ENCODE measurements at places on chromosomes 4 and X.

GRCh38 chr4:167775375-167775774, 317.0 kb upstream of the ANXA10 start:
- no peak for DNase-seq

- DNase-seq = no peak
Observed at GRCh38 chrX:135484641-135485289, 35.7 kb upstream of the INTS6L start.

DNA sequence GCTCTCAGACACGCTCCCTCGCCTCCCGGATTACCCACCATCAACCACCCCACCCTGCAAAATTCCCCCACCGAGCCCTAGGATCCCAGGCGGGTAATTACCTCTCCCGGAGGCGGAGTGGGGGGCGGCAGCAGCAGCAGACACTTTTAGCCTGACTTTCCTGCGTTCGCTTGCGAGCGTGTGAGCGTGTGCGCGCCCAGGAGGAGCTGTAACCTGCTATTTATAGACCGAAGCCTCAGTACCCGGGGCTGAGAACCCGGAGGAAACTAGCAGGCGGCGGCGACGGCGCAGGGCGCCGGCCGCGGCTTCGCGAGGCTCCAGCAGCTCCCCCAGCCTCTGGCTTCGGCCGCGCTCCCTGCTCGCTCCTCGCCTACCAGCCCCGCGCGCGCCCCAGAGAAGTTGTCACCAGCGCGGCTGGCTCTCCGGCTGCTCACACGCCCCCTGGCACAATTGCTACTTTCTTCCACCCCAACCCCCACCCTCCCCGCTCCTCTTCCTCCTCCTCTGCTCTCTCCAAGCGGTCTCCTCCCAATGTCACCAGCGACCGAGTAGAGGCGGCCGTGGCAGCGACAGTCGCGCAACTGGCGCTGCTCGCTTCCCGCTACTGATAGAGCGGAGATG, at the start of gene INPP4B:
Gene INPP4B, minus strand, starts transcription at position 194 of the 621 bp plus-strand sequence.
- no peak for DNase-seq

GRCh38 chr4:113497154-113497884, 264.2 kb downstream of the CAMK2D start:
- no peak for DNase-seq

DNA sequence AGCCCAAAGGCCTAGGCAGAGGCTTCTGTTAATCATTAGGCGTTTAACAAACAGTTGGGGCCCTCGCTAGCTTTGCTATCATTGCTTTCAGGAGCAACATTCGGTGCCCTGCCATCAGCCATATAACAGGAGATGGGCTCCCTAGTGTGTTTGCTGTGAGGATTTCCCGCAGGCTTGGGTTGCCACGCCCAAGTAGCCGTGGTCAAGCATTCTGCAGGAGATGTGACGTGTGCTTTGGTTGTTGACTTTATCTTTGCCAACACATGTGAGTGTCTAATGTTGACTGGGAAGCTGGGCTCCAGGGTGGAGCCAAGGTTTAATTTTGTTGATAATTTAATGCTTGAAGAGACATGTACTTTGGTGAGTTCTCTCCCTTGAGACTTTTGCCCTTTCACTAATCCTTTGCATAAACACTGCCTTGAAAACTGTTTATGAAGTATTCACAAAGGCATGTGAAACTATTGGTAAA, 184.6 kb upstream of the KIT start:
- no peak for DNase-seq

DNA sequence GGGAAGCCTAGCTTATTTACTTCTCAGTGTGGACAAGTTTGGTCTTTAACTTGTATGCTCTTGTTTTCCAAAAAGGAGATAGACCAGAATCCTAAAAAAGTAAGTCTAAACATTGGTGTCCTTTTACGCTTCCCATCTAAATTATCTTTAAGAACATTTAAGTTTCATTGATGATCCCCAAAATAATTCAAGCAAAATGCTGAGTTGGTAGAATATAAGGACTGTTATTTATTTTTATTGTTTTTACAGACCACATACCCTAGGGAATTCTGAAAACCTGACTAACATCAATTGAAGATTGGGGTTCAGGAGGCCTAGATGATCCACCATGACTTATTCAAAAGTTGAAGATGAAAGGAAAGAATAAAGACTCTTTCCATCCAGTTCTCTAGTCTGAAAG, 653.0 kb downstream of the CCSER1 start:
- DNase-seq = no peak

DNA sequence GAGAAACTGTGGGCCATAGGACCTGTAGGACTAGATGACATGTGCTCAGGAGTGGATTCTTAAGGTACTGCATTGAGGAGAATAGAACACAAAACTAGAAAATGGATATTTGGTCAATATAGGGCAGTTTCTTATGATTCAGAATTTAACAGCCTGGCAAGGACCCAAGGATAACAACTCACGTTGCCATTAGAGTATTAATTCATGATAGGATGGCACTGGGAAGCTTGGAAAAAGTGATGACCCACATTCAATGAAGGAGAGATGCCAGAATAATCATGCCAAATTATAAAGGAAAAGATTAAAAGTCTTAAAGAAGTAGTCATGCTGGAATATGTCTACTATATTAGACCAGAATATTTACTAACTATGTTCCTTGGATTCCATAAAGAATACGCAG, 594.5 kb downstream of the ANKRD50 start:
- no peak for DNase-seq

GRCh38 chrX:8728932-8729535, 2.9 kb downstream of the ANOS1 start:
- no peak for DNase-seq

DNA sequence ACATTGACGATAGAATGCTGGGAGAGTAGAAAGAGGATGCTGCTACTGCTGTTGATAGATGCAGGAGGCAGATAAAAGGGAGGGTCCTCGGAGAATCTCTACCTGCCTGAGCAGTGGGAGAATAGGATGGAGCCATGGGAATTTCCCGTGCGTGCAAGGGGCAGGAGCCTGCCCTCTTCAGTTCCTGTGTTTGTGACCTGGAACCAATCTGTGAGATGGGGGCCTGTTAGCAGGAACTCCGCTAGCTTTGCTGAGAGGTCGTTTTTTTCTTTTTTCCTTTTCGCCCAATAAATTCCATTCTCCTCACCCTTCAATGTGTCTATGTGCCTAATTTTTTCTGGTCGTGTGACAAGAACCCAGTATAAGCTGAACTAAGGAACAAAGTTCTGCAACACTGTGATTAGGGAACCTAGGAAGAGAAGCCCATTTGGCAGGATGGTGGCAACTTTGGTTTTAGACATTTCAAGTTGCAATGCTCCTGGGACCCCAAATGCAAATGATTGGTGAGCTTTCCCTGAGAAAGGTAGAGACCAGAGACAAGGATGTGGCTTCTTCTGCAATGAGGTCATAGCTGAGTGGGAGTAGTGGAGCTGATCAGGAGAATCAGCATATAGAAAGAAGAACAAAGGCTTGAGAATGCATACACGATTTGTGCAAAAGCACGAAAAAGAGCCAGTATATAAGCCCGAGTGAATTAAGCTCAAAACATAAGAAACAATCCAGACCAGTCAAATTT, 23.9 kb downstream of the SLC39A8 start:
- no peak for DNase-seq

- no peak for DNase-seq
Observed at GRCh38 chr4:182938205-182938645, 21.0 kb upstream of the DCTD start.

DNA sequence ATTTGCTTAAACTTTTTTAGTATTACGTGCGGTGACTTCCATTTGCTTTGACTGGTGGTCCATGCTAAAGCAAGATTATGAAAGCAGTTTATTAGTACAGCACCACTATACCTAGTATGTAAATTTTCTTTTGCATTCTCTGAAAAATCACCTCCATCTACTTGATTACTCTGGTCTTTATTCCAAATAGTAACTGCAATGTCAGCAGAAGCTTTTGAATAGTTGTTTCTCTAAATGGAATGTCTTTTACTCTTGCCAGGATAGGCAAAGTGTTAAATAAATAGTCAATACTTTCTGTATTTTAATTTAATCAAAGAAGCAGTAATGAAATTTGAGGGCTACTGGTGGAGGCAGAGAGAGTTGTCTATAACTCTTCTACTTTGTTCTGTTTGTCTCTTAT, 167.2 kb upstream of the SLC4A4 start:
- DNase-seq = no peak

DNA sequence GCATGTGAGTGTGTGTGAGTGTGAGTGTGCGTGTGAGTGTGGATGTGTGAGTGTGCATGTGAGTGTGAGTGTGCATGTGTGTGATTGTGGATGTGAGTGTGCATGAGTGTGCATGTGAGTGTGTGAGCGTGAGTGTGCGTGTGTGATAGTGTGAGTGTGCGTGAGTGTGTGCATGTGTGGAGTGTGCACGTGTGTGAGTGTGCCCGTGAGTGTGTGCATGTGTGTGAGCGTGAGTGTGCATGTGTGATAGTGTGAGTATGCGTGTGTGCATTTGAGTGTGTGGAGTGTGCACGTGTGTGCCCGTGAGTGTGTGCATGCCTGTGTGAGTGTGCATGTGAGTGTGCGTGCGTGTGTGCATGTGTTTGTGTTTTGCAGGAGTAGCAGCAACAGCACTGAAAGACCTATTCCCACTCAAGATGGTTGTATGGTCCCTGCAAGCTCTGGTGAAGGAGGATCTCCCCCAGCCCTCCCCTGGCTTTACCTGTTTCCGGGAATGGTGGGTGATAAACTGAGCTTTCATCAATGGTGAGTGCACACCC, 30.7 kb upstream of the HELT start:
- DNase-seq = no peak

DNA sequence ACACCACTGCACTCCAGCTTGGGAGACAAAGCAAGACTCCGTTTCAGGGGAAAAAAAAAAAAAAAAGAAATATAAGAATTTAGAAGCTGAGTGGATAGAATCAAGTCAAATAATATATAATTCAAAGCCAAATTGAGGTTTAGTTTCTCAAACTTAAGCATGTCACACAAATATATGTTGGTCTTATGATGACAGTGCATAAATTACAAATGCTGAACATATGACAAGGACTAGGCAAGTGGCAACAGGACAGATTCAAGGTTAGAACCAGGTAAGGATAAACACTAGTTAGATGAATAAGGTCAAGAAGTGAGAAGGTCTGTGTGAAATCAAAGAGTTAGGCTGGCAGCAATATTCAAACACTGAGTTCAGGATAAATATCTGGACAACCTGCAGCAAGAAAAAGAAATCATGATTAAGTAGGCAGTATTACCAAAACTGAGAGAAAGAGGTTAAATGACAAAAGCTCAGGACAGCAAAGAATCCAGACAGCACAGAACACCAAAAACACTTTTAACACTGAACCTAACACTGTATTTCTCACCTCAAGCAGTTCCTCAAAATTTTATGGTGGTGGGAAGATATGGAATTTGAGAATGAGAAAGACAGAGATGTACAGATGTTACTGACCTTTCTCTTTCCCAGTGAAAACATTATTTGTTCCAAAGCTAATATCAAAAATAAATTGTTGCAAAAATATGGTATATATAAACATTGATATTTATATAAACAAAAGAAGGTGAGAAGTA, 45.4 kb downstream of the ANKRD17 start:
- DNase-seq = no peak

- no peak for DNase-seq
Observed at GRCh38 chrX:40021647-40022046, 76.1 kb downstream of the BCOR start.

GRCh38 chr4:6561706-6562371, 13.2 kb upstream of the MAN2B2 start:
- DNase-seq = no peak

- DNase-seq = no peak
Observed at GRCh38 chrX:68186552-68187262, 246.6 kb downstream of the OPHN1 start.

GRCh38 chr4:153780876-153781275, 8.0 kb downstream of the SFRP2 start:
- no peak for DNase-seq

GRCh38 chrX:36961590-36961989, 46.6 kb upstream of the FAM47C start:
- DNase-seq = no peak

DNA sequence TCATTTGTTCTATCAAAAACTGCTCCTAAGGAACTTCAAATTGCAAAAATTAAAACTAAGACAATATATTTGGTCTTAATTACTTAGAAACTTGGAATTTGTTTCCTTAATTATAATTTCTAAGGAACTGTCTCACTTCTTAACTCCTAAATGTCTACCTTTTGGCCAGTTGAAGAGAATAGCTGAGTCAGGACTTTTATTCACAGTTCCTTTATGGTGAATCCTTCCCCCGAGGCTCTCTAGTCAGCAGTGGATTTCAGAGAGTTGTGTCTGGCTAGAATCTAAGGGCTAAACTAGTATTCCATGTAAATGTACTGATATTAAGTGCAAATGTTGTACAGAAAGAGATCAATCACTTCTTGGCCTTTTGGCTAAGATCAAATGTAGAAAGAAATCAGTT, 69.3 kb downstream of the AMMECR1 start:
- DNase-seq = no peak

DNA sequence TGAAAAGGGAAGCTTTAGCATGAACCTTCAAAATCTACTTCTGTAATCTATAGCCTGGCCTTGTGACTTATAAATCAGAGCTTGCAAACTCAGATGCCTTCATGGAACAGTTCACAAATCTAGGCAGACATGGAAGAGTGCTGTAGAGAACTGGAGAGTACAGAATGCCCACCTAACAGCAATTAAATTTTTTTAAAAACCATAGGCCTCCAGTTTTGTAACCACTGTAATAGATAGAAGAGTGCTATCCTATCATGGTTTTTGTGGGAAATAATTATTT, 10.4 kb downstream of the MTMR1 start:
- no peak for DNase-seq

DNA sequence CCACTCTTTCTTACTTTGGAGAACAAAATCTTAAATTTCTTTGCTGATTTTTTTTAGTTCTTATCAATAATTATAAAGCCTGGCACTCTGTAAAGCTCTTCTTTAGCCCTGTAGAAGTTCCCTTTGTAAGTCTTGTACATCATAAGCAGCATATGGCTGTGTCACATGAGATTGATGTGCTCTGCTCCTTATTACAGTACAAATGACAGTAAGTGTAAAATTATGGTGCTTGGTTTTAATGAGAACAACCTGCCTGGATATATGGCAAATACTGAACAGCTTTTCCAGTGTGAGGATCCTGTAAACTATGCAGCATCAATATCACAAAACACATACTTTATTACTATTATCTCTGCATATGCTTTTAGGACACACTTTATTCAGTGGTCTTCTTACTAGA, 145.9 kb upstream of the GNPDA2 start:
- DNase-seq = no peak

DNA sequence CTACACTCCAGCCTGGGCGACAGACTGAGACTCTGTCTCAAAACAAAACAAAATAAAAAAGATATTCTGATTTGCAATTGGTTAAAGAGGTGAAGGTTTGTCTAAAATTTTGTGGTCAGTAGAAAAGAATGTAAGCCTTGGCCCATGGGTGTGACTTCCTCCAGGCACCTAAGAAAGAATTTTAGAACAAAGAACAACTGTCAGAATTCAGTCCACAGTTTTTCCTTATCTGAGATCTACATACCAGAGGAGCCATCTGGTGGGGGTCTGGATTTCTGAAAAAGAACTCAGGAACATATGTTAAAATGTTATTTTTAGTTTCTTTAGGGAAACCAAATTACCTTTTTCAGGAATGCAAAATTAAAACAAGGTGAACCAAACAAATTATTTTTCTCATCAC, 434.1 kb downstream of the ANKRD50 start:
- DNase-seq = no peak

GRCh38 chr4:24794051-24794450, 1.3 kb upstream of the SOD3 start:
- no peak for DNase-seq

GRCh38 chrX:20477836-20478524, 211.3 kb upstream of the RPS6KA3 start:
- DNase-seq = no peak

Measured in brain pericyte (primary cell).